ENCODE measurements at places on chromosomes 2 and 18.

GRCh38 chr2:85866165-85866659, 22.6 kb downstream of the ST3GAL5 start:
- no peak for DNase-seq

DNA sequence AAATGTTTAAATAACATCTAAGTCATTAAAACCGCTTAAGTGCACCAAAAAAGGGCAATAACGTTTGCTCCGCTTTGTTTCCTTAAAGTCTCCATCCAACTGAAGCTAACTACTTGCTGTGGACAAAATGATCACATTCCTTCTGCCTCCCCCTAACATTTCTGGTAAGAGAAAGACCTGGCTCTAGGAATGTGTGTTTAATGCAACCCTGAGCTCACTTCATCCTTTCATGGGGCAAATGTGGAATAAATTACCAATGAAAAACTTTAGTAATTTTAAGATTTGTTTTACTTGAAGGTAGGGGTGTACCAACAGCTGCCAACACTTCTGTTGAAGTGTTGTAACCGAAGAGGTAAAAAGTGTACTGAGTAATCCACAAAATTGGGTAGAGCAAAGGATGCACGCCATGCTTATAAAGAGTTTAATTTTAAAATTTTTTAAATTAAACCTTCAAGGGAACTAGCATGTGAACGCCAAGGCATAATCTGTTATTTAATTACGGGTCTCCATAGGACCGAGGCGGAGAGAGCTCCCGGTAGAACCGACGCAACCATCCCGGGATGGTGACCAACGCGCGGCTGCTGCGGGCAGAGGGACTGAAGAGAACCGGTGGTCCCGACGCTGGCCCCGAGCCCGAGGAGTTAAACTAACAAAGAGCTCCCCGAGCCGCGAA, 1.1 kb downstream of the HNRNPLL start:
- no peak for DNase-seq

GRCh38 chr2:162256591-162256991, 13.3 kb upstream of the FAP start:
- DNase-seq: peak; percentile 47

DNA sequence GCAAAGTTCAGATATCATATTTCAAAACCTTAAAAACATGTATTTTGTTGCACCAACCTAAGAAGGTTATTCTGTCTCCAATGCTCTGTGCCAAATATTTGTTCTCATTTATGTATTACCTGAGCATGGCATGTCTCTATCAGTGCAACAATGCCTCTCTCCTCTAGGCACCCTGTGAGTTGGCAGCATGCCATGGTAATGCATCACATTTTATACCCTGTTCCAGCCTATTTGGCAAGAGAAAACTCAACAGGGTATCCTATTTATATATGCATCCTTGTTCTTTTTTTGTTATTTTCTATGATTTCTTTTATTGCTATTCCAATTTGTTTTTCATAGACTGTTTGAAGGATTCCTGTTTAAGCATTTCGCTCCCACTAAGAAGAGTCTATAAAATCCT, 126.3 kb upstream of the NRXN1 start:
- DNase-seq: no peak

DNA sequence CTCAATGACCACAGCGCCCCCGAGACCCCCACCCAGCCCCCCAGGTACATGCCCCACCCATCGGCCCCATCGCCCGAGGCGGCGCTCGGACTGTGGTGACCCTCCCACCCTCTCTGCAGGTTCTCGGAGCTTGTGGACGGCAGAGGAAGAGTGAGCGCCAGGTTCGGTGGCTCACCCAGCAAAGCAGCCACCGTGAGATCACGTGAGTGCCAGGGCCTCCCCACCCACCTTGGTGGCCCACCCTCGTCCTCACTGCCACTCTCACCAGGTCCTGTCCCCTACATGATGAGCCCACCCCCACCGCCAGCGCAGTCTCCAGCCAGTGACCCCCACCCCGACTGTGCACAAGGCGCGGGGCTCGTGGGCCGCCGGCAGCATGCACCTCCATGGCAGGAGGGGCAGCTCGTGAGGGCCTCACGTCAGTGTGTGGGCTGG, 30.4 kb downstream of the MTERF4 start:
- no peak for DNase-seq

GRCh38 chr2:9107168-9108025, 99.2 kb upstream of the ASAP2 start:
- DNase-seq: no peak

- DNase-seq: no peak
Measured at GRCh38 chr18:12287131-12287681, 20.8 kb upstream of the TUBB6 start.

DNA sequence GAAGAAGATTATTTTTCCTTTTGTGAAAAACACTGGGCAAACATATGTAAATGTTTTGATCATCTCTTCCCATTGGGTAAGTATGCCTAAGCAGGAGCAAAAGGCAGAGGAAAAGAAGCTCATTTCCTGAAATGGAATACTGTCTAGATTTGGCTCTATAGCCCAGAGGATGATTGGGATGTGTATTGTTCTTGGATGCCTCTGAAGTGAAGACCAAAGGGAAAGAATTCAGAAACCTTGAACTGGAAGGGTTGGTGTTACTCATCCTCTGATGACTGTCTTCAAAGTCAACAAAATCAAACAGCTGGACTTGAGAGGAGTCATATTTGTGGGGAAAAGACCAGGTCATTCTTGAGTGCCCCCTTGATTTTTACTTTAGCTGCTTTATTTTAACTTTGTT, 112.6 kb upstream of the NT5C1B start:
- DNase-seq: peak; percentile 83

DNA sequence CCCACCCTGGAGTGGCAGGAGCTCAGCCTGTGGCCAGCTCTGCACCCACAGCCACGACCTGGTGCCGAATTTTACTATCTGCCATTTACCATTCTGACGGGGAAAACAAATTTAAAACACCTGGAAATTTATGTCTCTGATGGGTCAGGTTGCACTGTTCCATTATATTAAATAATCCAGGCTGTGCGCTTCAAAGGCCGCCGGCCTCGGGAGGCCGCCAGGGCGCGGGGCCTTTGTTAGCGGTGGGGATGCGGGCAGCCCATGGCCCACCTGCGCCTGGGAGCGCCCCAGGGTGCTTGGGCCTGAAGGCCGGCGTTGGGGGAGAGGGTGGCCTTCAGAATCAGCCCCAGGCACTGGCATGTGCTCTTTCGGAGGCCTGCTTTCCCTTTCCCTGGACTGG, 276.9 kb downstream of the SRBD1 start:
- DNase-seq: no peak

All from osteoblast (primary cell).